ENCODE measurements at places on chromosomes 2 and 18. TPM values are rescaled to one million over a fixed set of nuclear protein-coding genes. Genes with fewer than 3 reads are reported as not detected.
A peak's percentile ranks its signal among the peaks of the same experiment; 100 is the strongest.

GRCh38 chr2:31270131-31270530 lies 36.2 kb downstream of the EHD3 start:
- DNase-seq, result peak; percentile 76

GRCh38 chr2:48860380-48860779 lies 104.9 kb upstream of the LHCGR start:
- DNase-seq, result peak; percentile 23

- DNase-seq, result no peak
These were observed 24.0 kb upstream of the CTIF start for GRCh38 chr18:48514786-48515185.

DNA sequence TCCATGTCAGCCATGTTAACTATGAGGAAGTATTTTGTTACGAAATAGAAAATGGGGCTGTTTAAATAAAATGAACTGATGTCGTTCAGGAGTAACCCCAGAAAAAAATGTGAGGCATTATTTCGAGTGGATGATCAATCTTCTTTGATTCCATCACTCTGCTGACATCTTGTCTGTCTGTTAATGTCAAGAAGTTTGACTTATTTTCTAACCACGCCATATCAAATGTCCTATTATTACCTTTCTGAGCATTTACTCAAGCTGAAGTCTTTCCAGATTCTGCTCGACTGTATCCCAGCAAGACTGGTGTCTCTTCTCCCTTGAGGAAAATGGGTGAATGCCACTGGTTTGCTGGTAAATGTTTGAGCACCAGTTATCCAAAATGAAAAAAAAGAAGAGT lies 672.9 kb upstream of the SOX11 start:
- DNase-seq, result no peak

Gene BMP10
- total RNA-seq, result not detected

Gene TEX44
- not detected for total RNA-seq

Gene ZNF804A
- 3.3 TPM for total RNA-seq

Gene CREG2
- not detected for total RNA-seq

Gene KRTCAP3
- not detected for total RNA-seq

Gene GATA6
- total RNA-seq, result 2.5 TPM
